ENCODE measurements at places on chromosomes 4 and X.

GRCh38 chr4:156870861-156871260 lies 100.7 kb downstream of the PDGFC start:
- no peak for DNase-seq

DNA sequence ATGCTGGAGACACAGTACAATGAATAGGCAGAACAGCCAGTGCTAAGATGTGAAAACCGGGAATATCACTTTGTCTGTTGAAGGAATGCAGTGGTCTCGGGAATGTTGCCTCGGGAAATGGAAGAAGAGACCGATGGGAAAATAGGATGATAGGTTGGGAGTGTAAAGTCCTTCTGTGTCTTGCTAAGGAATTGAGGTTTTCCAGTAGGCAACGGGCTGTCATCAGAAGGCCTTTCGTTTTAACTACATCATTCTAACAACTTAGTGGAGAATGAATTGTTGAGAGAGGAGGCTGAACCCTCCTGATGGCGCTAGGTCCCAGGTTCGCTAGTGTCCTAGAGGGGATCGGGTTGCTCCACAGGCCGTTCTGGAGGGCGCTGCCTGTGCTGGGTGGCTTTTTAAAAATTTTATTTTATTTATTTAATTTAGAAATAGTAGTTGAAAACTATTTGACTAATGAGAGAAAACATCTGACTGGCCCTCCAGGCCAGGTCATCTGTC lies 730 bp downstream of the VBP1 start:
- DNase-seq = peak; percentile 22

DNA sequence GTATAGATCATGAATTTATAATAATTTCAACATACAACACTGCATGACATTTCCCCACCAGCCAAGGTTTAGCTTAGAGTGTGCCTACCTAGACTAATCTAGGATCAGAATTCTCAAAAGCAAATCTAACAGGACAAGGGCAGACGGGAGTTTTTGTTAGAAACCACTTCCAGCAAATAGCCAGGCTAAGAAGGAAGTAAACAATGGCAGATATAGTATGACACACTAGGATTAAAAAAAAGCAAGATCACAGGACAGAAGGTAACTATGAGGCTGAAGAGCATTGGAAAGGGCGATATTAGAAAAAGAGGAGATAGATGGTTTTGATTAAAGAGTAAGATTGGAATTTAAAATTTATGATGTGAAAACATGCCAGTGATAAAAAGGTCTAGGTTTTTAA lies 124.8 kb downstream of the LRBA start:
- no peak for DNase-seq

GRCh38 chr4:12633053-12633651 lies 851.0 kb downstream of the RAB28 start:
- DNase-seq = peak; percentile 82

DNA sequence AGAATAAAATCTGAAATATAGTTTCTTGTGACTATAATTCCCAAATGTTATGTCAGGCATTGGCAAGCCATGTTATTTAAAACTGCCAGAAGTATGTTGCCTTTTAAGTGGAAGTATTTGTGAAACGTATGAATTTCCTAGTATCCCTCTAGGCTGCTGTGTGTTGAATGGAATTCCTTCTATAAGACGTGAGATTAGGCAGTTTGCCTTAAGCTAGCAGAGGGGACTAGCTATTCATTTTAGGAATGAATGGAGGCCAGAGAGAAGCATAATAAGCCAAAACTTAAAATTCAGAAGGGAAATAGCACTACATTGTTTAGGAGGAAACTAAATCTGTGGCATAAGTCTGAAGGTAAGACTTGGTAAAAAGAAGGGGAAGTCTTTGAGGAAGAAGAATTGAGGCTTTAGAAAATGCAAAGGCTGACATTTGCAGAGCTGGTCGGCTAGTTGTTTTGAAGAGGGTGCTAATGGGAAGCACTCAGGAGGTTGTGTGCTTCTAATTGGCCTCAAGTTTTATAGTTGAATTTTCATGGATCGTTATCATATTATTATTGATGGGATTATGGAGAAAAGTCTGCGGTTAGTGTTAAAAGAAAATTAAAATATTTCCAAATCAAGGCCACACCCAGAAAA lies 57.1 kb downstream of the TMEM131L start:
- no peak for DNase-seq

GRCh38 chrX:69161786-69162349 lies 3.4 kb downstream of the PJA1 start:
- DNase-seq = no peak

DNA sequence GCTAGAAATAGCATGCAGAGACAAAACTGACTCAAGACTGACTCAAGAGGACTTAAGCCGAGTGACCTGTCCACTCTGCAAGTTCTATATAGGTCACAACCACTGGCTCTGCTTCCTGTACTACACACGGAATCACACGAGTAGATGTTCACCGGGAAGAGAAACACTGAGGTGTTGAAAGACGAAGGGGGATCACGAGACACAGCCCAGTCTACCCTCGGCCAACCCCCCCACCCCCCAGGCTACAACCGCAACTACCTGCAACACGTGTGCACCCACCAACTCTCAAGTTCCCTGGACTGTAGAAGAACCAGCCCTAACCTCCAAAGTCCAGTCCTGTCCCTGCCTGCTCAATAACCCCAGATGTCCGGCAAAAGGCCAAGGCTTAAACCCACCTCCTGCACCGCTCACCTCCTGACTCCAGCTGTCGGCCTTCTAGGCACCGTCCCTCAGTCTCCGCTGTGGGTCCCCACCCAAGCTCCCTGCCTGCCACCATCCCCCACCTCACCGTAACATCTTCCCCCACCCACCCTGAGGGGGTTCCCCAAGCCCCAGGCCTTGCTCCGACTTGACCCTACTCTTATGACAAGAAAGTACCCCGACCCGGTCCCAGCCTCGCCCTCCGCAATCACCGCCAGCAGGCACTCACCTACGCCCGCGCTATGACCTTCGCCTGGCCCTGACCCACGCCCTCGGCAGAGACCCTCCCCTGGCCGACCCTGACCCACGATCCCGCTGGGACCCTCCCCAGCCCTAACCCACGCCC lies 739 bp downstream of the GAK start:
- peak; percentile 35 for DNase-seq

Data from activated CD8-positive, alpha-beta T cell treated with anti-CD3 and anti-CD28 coated beads, Interleukin-2, amount 10 ng/mL, durations not matched to agents 7 days and 5 days (primary cell).